ENCODE measurements at places on chromosomes 5 and 9.
A peak's percentile ranks its signal among the peaks of the same experiment; 100 is the strongest.

- DNase-seq: no peak
Observed at GRCh38 chr5:112951124-112951702, 25.4 kb upstream of the DCP2 start.

- no peak for DNase-seq
Observed at GRCh38 chr9:86945728-86946200, 1.5 kb downstream of the GAS1 start.

- DNase-seq: no peak
Observed at GRCh38 chr5:178422400-178422775, 167.8 kb downstream of the COL23A1 start.

- DNase-seq: no peak
Observed at GRCh38 chr5:2803751-2804150, 52.3 kb upstream of the IRX2 start.

- no peak for DNase-seq
Observed at GRCh38 chr5:150044329-150044681, 42.0 kb downstream of the CSF1R start.

DNA sequence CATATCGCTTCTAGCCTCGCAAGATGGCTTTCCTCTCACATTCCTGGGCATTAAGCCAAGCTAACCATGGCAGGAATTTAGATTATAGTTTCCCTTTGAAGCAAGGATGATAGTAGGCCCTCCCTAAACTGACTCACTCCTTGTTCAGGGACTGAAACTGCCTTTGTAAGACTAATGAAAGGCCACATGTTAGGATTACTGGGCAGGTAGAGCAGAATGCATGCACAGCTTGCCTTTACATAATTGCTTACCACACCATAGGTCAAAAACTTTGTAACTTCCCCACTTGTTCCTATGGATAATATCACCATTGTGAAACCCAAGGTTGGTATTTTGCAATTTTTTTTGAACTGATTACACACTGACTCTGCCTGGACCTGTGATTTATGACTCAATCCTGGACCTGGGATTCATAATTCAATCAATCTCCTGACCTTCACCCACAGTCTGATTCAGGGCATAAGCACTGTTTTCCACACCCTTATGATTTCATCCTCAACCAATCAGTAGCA is 41.0 kb upstream of the PRDM9 start:
- no peak for DNase-seq

GRCh38 chr5:997001-997474 is 11.6 kb upstream of the NKD2 start:
- DNase-seq: peak; percentile 70

DNA sequence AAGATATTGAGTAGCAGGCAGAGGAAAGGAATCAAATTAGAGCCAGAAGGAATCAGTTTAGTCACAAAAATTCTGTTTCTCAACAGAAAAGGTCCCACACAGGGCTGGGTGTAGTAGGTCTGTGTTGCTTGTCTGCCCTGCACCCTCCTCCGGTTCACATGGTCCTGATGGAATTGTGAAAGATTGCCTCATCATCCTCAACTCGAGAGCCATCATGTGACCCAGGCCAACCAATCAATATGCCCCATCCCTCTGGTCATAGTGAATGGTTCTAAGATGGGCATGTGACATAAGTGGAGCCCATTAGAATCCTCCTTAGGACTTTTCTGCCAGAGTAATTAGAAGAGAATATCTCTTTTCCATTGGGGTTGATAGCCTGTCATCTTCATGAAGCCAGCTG is 56.7 kb upstream of the RAD23B start:
- DNase-seq: no peak

DNA sequence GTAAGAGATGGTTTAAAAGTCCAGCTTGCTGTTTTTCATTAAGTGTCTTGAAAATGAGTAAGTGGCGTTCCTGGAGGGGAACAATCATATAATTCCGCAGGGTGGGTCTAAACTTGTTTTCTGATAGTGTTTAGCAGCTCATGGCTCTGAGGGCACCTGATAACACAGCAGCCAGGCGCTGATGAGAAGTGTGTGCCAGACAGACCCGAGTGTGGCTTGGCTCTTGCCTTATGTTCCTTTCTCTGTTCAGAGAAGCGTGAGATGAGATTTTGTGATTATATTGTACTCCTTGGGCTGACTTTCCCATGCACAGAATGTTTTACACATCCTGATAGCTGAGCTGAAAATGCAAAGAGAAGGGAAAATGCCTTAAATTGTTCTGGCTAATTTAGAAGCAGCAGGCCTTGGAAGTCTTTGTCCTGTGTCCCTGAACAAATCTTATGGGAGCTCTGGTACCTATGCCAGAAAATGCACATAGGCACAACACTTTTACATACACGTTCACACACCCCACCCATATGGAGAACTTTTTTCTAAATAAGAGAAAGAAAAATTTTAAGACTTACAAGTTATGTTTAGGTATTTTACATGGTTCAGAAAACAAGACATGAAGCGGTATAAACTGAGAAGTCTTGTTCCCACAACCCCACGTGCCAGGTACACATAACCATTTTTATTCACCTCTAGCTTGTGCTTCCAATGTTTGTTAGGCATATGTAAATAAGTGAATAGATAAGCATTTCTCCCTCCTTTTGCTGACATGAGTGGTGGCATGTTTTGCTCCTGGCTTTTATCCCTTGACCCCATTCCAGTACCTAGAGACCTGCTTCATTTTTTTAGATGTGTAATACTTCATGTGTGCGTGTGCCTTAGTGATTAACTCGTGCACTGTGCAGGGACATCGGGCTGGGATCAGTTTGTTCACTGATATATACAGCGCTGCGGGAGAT is 152.2 kb upstream of the OTULINL start:
- no peak for DNase-seq

DNA sequence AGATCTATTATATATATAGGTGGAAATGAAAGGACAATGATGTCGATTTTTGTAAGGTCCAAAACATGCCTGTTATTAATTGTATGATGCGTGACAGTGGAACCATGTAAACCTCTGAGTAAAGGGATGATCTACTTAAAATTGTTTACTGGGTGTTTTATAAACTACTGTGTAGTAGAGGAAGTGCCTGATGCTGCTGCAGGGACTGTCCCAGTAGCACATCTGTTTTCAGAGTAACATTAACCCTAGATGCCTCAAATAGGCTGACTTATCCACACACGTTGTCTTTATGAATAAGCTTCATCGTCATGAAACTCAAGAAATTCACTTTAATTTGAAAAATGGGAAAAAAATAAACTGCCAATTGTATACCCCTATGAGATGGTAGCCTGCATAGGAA is 1.7 kb downstream of the CAMK4 start:
- no peak for DNase-seq

DNA sequence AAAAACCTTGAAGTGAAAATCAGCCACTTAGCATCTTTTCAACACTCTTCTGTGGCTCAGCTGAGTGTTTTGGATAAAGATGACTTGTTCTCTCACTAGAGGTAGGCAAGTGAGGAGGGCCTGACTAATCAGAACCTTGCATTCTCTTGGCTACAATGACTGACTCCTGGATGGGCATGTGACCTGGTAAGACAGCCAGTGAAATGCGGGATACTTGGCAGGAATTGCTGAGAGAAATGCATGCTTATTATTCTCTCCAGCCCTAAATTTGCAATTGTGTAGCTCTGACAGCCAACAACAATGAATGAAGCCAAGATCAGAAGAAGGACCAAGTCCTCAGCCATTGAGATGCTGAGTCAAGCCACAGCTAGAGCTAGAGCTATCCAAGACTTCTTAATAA is 490.5 kb upstream of the ZNF608 start:
- DNase-seq: no peak

GRCh38 chr9:38160613-38161215 is 91.7 kb upstream of the SHB start:
- peak; percentile 29 for DNase-seq

DNA sequence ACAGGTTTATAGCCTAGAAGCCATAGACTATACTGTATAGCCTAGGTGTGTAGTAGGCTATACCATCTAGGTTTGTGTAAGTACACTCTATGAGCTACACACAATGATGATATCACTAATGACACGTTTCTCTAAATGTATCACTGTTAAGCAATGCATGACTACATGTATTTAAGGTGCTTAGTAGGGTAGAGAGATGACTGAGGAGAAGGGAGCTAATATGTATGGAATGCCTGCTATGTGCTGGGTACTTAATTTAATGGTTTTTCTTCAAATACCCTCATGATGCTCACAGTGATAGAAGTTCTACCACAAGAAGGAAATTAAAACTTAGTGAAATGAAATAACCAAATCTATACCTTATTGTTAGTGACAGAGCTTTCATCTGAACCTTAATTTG is 1785.5 kb downstream of the EFNA5 start:
- DNase-seq: no peak

DNA sequence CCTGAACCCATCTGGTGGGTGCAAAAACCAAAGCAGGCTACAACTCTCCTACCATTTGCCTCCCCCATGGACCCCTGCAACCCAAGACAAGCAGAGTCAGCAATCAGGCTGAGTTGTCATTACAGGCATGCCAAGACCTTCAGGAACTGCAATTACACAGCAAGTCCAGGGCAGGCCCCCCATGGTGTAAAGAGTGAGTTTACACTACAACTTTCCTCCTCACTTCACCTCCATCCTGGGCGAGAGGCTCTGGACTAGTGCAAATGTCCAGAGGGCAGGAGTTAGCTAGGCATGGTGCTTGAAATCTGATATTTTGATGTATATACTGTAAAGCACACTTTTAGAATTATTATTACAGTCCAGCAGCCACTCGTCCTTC is 7.0 kb upstream of the P4HA2 start:
- no peak for DNase-seq

DNA sequence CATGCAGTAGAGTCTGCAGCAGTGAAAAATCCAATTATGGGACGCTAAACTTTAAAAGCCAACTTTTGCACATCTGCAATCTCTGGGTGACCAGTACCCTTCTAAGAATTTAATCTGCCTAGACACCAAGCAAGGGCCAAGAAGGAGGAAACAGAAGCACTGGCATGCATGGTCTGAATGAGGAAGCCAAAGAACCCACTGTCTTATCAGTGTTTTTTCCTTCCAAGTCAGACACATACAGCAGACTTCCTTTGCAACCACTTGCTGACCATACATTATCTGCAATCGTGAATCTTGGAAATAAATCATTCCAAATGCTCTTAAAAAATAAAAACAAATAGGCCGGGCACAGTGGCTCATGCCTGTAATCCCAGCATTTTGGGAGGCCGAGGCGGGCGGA is 65.9 kb downstream of the DEPDC1B start:
- no peak for DNase-seq

GRCh38 chr5:6633469-6634245 is 417 bp downstream of the SRD5A1 start:
- DNase-seq: no peak

DNA sequence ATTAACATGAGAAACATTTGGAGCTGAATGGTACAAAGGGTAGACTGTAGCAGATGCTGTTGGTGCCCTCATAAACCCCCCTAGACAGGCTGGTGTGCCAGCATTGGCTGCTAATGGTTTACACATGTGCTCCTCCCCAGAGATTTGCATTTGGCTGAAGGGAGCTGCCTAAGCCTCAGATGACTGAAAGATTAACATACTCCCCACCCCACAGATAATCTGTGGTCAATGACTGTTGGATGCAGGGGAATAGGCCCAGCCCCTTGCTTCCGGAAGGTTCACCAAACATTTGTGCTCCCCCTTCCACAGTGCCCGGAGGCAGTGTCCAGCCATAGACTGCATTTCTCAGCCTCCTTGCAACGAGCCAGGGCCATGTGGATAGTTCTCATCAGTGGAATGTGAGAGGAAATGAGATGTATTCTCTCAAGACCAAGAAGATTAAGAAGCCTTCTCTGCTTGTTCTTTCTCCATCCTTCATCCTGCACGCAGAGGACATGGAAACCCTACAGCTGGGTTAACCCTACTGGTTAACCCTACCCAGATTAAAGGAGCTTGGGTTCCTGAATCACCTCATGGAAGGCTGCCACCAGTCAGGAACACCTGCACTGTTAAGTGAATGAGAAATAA is 79.6 kb downstream of the PHAX start:
- peak; percentile 54 for DNase-seq

DNA sequence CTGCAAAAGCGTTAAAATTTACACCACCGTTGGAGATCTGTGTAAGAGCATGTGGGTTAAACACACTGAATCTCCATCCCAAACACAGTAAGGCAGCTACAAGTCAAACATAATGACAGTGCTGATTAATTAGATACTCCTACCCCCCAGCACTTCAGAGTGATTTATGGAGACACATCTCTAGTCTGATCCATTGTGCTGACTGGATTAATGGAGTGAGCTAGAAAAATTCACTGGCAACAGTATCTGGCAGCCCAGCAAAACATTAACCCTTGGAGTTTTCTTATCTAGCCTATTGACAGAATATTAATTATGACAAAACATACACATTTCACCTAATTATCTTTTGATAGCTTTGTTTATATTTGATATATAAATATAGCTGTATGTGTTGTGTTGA is 188.6 kb upstream of the ISL1 start:
- no peak for DNase-seq

GRCh38 chr9:130158001-130158400 is 14.2 kb upstream of the NCS1 start:
- no peak for DNase-seq

DNA sequence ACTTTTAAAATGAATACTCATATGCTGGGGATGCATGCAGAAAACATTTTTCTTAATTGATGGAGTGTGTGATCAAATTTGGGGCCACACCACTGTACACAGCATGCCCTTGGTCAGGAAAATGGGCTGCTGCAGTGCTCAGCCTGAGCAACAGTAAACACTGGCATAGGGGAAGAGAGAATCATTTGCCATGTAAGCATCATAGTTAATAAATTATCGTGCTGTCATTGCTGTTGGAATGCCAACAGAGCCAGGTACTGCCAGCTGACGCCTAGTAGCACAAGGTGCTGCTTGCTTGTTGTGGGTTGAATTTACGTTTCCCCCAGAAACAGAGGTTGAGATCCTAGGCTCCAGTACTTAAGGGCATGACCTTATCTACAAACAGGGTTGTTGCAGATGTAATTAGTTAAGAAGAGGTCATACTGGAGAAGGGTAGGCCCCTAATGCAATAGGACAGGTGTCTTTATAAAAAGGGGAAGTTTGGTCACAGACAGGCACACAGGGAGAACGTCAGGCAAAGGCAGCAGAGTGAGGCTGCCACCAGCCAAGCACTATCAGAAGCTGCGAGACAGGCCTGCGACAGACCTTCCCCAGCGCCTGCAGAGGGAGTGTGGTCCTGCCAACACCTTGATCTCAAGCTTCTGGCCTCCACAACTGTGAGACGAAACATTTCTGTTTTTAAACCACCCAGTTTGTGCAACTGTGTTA is 25.3 kb downstream of the DAP start:
- DNase-seq: no peak

GRCh38 chr5:76771705-76772405 is 47.0 kb upstream of the F2RL1 start:
- no peak for DNase-seq

DNA sequence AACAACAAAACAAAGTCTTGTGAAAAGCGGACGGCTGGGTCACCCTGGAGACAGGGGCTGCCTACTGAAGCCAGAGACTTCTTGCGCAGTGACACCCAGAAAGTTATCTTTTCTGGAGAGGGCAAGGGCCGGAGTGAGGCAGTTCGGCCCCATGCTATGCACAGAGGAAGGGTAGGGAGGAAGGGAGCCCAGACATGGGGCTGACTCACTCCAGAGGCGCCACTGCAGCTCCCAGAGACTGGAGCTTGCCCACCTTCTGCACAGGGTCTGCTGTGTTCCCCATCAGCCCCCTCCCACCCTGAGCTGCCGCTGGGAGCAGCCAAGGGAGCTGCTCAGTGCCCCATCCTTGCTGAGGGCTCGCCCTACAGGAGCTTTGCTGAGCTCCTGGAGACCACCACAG is 13.3 kb downstream of the SLC6A3 start:
- DNase-seq: no peak
